ENCODE measurements at places on chromosomes 1 and 21.

DNA sequence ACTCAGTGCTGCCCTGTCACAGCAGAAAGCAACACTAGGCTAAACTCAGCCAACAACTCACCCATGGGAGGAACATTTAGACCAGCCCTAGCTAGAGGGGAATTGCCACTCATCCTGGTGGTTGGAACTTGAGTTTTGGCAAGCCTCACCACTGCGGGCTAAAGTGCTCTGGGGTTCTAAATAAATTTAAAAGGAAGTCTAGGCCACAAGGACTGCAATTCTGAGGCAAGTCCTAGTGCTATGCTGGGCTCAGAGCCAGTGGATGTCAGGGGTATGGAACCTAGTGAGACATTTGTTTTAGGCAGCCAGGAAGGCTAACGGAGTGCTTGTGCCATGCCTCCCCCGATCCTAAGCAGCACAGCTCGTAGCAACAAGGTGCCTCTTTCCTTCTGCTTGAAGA is 78.0 kb downstream of the RGS13 start:
- DNase-seq, result no peak

DNA sequence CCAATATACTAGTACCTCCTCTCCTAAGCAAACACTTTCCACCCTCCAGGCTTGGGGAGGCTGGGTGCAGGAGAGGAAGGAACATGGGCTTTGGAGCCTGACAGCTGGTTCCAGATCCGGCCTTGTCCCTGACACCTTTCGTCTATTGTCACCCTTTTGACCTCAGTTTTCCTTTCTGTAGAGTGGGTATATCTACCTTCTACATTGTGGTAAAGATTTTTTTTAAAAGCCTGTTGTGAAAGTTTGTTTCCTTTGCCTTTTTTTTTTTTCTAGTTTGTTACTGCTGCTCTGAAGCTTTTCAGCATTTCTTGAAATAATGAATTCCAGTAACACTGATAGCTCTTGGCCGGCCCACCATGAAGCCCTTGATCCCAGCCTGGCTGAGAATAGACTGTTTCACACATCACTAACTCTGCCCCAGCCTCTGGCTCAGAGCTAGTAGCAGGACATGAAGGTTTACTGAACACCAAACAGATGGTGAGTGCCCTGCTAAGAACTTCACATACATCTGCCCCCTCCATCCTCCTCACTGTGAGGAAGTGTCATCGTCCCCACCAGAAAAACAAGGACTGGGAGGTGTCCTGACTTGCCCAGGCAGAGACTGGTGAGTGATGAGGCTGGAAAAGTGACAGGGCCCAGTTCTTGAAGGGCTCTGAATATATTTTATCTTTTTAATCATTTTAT is 33.0 kb upstream of the ID3 start:
- no peak for DNase-seq

- no peak for DNase-seq
Measured at GRCh38 chr1:3945222-3945621, 45.1 kb upstream of the C1orf174 start.

DNA sequence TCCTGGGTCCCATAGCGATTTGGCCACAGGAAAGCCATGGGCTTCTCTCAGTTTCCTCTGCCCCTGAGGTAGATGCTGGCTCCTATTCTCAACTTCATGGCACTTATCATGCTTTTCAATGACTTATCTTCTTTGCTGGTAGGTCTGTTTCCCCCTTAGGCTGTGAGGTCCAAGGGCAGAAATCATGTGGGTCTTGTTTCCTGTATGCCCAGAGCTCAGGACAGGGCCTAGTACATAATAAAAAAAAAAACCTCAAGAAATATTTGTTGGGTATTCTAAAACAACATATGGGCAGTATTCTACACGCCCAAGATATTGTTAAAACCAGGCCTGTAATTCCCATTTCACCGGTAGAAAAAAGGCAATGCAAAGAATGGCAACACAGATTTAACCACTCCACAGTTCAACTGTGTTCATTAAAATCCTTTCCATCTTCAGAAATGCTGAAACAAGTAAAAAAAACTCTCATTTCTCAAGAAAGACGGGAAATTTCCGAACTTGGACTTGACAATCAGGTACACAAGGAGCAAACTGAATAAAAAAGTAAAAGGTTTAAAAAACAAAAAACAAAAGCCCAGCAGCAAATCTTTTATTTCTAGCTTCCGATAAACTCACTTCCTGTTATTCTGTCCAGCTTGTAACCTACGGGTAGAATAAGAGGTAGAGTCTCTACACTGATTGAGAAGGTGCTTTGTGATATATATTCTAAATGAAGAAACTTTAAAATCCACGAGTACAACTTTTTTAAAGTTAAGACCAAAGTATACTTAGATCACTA is 6.3 kb upstream of the TDRD10 start:
- DNase-seq, result no peak

DNA sequence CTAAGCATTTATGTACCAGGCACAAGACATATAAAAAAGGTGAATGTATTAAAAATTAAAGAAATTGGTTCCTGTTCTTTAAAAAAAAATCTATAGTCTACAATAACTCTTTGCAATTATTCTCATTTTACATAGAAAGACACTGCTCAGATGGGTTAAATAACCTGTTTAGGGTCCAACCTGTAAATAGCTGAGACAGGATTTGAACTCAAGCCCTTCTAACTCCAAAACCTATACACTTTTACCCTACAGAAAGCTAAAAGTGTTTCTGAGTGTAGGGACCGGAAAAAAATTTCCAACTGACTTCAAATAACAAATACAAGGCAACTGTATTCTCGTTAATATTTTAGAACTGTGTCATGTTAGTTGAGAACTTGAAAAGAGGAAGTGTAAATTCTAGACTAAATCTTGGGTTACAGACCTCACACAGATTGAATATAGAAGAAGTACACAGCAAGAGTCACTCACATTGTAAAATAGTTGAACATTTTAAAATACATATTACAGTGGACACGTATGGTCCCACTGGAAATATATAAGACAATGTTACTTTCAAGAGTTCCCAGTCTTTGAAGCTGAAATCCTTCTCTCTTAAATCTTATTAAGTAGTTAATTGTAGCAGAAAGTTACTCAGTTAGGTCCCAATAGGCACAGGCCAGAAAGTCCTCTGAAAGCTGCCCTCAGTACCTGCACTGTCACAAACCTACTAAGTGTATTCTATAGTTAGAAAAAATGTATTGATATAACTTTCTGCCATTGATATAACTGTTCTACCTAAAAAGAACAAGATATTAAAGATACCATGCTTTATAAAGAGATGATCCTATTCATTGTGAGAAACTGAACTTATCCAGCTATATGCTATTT is 7.3 kb downstream of the EDEM3 start:
- DNase-seq, result no peak

- no peak for DNase-seq
Measured at GRCh38 chr1:19043579-19044443, 87.3 kb upstream of the IFFO2 start.

DNA sequence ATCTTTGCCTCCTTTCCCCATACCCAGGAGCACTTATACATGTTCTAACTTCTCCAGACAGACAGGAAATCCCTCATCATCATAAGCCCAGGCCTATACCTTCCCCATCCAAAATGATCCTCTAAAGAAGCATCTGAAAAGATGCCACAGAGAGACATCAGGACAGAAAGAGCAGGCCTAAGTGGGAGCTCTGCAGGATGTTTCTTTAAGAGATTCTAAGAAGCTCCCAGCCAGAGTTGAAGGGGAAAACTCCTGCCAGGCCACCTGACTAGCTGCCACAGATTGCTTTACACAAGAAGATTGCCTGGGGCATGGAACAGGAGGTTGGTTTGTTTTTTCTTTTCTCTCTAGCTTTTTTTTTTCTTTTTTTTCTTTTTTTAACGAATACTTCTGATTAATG is 275.8 kb downstream of the VAV3 start:
- no peak for DNase-seq

GRCh38 chr1:6935361-6935883 is 150.2 kb downstream of the CAMTA1 start:
- no peak for DNase-seq

GRCh38 chr1:236718328-236718727 is 32.0 kb downstream of the ACTN2 start:
- no peak for DNase-seq

DNA sequence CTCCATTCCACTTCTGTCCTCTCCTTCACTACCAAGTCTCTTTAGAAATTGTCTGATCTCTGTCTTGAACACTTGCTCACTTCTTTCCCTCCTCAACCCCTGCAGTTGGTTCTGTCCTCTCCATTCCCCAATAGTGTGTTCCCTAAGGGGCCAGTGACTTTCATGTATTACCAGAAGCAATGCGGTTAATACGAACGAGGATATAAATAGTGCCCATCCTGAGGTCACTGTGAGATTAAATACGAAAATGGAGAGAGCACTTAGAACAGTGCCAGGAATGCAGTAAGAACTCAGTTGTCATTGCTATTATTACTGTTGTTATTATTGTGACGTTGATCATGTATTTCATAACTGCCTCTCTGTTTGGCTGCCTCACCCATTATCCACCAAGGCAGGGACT is 53.0 kb upstream of the ARTN start:
- DNase-seq, result no peak

DNA sequence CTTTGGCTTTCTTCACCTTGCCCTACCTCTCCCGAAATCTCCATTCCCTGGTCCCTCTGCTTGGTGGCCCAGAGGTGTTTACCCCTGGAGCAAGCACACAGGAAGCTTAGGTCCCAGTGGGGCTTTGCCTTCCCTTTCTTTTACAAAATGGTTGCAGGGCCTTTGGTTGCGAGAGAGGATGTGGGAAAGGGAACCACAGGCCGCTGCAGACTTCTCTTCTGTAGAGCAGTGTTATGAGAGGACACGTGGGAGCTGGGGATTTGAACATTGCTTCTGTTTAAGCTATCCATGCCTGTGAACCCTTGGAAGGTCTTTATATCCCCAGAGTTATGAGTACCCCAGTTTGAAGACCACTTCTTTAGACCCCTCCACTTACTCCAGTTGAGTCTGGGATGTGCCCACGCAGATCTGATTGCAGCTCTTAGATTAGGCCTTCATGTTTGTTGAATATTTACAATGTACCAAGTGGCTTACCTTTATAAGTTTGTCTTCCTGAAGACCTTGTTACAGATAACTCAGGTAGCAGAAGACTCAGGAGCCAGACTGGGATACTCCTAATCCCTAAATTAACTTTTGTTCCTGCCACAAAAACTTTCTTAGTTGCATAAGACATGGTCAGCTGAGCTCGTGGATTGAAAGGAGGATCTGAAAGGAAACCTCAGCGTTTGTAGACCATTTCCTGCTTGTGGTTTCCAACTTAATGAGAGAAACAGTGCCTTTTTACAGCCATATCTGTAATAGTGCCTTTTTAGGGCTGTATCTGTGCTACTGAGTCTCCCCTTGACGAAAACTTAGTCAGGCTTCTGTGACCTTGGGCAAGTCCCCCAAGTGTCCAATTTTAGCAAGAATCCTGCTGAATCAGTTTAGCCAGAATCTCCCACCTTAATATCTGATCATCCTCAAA is 21.9 kb upstream of the IVNS1ABP start:
- DNase-seq, result no peak

DNA sequence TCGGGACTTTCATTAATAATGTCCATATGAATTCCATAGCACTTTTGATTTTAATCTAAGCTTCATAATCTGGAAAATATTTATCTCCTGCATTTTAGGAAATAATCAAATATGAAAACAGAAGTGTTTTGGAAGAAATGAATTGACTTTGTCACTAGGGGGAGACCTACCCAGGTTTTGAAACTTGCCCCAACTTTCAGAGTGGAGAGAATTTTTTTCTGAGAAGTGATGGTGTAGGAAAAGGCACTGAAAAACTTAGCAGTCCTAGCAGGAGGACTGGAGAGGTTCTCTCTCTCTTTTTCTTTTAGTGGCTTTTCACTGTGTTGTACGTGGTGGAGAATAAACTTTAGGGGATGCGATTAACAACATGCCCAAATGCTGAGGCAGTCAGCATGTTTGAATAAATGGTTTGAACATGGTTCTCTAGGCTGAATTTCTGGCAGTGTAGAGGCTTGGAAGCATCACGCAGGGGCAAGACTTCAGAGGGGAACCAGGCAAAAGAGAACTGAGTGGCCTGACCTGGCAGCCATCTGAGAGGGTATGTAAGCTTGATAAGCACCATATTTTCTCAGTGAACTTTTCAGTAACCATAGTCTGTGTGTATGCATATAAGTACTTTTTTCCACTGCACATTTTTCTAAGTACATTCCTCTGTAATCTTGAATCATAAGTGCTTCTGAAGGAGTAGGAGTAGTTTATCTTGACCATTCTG is 68.3 kb upstream of the NEK7 start:
- no peak for DNase-seq
